ENCODE measurements at places on chromosomes 16 and 17.

- no peak for DNase-seq
Measured at GRCh38 chr17:27157297-27157696, 136.6 kb upstream of the WSB1 start.

GRCh38 chr17:13513039-13513405 is 88.7 kb downstream of the HS3ST3A1 start:
- no peak for DNase-seq

DNA sequence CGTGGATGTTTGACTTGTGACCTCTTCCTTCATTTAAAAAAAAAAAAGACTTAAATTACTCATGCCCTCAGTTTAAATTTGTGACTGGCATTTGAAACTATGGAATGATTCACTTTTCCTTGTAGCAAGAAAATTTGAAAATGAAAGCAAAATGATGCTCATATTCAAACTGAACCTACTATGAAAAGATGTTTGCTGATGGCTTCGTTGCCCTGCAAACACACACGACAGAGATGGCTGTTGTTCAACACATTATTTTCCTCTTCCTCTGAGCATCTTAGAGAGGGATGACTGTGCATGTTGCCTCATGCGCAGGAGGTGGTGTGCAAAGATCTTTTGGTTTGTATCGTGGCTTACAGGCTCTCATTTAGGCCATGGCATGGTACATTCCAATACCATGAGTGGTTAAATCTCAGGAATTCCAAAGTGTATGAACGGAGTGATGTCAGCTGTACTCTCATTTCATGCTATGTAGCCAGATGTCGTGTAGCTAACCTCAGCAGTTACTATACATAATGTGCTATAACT is 164.5 kb downstream of the PRKCA start:
- DNase-seq: peak; percentile 37

DNA sequence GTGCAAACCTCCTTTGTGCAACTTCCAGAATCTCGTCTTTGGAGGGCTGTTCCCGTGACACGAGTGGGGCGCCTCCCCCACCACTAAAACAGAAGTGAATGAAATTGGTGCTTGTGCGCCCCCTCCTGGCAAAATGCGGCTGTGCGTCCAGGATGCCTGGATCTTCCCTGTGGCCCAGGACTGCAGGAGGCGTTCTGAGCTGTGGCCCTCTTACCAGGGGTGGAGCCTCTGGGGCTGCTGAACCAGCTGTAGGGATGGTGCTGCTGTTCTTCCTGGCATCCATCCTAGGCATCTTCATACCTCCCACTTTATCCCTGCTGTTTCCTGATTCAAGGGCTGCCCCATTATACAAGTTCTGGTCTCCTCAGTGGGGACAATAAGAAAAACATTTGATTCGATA is 18.5 kb upstream of the NAGLU start:
- peak; percentile 84 for DNase-seq

GRCh38 chr17:17126131-17127110 is 79.7 kb downstream of the PLD6 start:
- DNase-seq: no peak

DNA sequence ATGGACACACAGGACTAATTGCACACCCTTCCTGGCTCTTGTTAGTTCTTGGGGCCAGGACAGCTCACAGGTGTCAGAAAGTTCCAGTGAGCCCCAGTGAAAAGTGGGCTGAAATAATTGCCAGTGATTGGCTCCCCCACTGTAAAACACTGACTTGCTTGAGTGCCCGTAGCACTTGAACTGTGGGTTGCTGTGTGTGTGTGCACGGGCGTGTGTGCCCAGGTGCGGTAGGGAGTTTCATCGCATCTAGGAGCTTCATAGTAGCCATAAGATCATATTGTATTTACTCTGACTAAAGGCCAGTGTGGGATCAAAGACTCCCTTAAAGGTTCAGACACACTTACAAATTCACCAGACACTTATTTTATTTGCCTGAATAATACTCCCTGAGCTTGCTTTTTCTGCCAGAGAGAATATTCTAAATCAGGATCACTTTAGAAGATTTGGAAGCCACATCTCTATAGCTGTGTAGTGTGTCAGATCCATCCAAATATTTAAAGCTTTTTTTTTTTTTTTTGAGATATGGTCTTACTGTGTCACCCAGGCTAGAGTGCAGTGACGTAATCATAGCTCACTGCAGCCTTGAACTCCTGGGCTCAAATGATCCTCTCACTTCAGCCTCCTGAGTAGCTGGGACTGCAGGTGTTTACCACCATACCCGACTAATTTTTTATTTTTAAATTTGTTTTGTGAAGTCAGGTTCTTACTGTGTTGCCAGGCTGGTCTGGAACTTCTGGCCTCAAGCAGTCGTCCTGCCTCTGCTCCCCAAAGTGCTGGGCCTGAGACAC is 11.4 kb downstream of the UNK start:
- no peak for DNase-seq

All from stimulated activated CD4-positive, alpha-beta T cell treated with anti-CD3 and anti-CD28 coated beads, Interleukin-2, amount 100 ng/mL, for 48 hours (primary cell).